Left kidney (tissue), 8 donors: ENCODE measurements at places on chromosomes 1 and 21. TPM values are rescaled to one million over a fixed set of nuclear protein-coding genes. Genes with fewer than 3 reads are reported as not detected.

TEDDM1 gene
- 0.20 TPM for polyA plus RNA-seq

KCNQ4 gene
- 2.0 TPM for polyA plus RNA-seq

HSPB7 gene
- polyA plus RNA-seq = 2.5 TPM

MROH9 gene
- polyA plus RNA-seq = not detected

GNG4 gene
- polyA plus RNA-seq = 5.2 TPM

RBP7 gene
- 15.3 TPM for polyA plus RNA-seq

S100A7A gene
- not detected for polyA plus RNA-seq

KAZN gene
- 35.2 TPM for polyA plus RNA-seq

DYRK1A gene
- 77.0 TPM for polyA plus RNA-seq

GUCA2B gene
- polyA plus RNA-seq = not detected

PDC gene
- polyA plus RNA-seq = 0.35 TPM

HPDL gene
- polyA plus RNA-seq = 3.0 TPM

CD53 gene
- polyA plus RNA-seq = 5.6 TPM
